Fibroblast of the aortic adventitia (primary cell): ENCODE measurements at places on chromosomes 13 and 19. TPM values are rescaled to one million over a fixed set of nuclear protein-coding genes. Genes with fewer than 3 reads are reported as not detected.
A peak's percentile ranks its signal among the peaks of the same experiment; 100 is the strongest.

- peak; percentile 27 for DNase-seq
These were observed 639 bp downstream of the LENG1 start for GRCh38 chr19:54158812-54159351.

- peak; percentile 65 for DNase-seq
These were observed 2.0 kb downstream of the PTBP1 start for GRCh38 chr19:799076-799881.

DNA sequence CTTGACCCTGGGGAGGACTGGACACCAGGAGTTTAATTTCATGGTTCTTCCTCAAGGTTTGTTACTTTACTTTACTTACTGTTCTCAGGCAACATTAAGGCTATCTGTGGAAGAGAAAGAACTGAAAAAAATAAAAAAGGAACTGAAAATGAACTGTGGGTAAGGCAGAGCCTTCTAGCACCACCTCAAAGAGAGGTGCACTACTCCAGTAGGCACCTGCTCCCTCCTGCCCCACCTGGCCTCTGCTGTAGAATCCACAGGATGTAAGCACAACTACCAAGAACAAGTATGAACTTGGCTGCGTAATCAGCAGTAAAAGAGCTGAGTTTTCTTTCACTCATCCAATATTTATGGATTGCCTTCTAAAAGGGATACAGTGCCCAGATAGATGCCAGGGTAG lies 12.2 kb downstream of the ZNF112 start:
- DNase-seq, result no peak

- no peak for DNase-seq
These were observed 22.1 kb downstream of the MAST3 start for GRCh38 chr19:18119717-18120105.

- no peak for DNase-seq
These were observed 42.7 kb downstream of the ACTN4 start for GRCh38 chr19:38690146-38690545.

- no peak for DNase-seq
These were observed 2504.6 kb downstream of the PCDH9 start for GRCh38 chr13:64725492-64725891.

GRCh38 chr13:29336356-29336755 lies 259.1 kb downstream of the SLC7A1 start:
- no peak for DNase-seq

GRCh38 chr13:24279327-24280110 lies 29.9 kb upstream of the C1QTNF9 start:
- no peak for DNase-seq

GRCh38 chr19:52142001-52142595 lies 2.4 kb upstream of the ZNF616 start:
- no peak for DNase-seq

- DNase-seq, result no peak
These were observed 704 bp upstream of the TMEM86B start for GRCh38 chr19:55229145-55229788.

DNA sequence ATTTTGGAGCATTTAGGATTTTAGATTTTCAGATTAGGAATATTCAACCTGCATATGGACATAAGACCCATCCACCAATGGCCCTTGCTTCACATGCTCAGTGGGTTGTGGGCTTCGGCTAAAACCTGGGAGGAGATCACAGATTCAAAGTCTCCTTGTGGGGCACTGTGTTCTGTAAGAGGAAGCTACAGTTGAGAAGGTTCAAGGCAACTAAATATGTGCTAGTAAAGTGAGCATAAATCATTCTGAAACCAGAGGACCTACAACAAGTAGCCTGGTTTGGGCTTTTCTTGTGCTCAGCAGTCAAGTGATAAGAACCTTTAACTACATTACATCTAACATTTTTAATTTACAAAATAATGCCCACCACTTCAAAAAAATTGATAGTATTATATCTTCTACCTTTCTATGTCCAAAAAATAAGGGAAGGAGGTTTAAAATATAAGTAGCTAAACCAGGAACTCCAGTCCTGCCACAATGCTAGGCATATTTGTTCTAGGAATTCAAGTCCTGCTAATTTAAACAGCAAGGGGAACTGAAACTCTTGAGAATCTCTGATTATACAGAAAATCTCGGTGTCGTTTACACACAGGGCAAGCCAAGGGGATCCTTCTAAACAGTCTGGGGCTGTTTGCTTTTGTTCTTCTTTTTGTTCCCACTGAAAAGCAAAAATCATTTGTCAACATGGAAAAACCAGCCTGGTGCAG lies 36.6 kb downstream of the FOXO1 start:
- DNase-seq, result no peak

GRCh38 chr13:33123066-33123859 lies 107.0 kb downstream of the KL start:
- DNase-seq, result peak; percentile 39

DNA sequence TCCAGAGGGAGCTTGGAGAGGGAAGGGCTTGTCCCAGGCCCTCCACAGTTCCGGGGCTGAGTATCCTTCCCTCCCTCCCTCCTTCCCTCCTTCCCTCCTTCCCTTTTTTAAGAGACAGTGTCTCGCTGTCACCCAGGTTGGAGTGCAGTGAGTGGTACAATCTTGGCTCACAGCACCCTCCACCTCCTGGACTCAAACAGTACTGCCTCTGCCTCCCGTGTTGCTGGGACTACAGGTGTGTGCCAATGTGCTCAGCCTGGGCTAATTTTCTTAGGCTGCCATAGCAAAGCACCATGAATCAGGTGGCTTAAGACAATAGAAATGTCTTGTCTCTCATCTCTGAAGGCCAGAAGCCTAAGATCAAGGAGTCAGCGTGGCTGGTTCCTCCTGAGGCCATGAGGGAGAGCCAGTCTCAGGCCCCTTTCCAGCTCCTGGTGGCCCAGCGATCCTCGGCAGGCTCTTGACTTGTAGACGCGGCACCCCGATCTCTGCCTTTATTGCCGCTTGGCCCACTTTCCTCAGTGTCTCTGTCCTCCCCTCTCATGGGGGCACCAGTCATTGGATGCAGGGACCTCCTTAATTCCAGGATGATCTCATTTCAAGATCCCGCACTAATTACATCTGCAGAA lies 47.5 kb downstream of the CRTC1 start:
- no peak for DNase-seq

GRCh38 chr19:50214699-50215543 lies 11.5 kb downstream of the MYH14 start:
- no peak for DNase-seq

GRCh38 chr19:31100981-31101380 lies 248.3 kb downstream of the TSHZ3 start:
- DNase-seq, result no peak

GRCh38 chr13:99642006-99642405 lies 140.7 kb downstream of the TM9SF2 start:
- no peak for DNase-seq

DNA sequence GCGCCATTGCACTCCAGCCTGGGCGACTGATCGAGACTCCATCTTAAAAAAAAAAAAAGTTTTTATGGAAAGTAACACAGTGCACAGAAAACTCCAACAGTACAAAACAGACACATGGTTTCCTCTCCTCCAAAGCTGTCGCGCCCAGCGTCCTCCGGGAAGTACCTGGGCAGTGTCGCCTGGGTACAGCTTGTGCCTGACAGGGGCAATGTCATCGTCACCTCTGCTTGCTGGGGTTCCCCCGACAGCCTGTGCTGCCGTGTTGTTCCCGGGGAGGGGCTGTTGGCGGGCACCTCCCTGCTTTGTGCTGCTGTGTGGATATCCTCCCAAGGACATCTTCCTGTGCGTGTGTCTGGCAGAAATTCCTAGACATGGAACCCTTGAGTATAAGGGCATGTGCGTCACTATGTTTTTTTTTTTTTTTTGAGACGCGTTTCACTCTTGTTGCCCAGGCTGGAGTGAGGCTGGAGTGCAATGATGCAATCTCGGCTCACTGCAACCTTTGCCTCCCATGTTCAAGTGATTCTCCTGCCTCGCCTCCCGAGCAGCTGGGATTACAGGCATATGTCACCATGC lies 2.4 kb upstream of the F2RL3 start:
- peak; percentile 80 for DNase-seq

GRCh38 chr13:94232956-94233355 lies 246.5 kb downstream of the DCT start:
- peak; percentile 33 for DNase-seq

- no peak for DNase-seq
These were observed 524.2 kb upstream of the NBEA start for GRCh38 chr13:34417896-34418295.

- DNase-seq, result no peak
These were observed 29.8 kb upstream of the PABPC3 start for GRCh38 chr13:25065974-25066770.

DNA sequence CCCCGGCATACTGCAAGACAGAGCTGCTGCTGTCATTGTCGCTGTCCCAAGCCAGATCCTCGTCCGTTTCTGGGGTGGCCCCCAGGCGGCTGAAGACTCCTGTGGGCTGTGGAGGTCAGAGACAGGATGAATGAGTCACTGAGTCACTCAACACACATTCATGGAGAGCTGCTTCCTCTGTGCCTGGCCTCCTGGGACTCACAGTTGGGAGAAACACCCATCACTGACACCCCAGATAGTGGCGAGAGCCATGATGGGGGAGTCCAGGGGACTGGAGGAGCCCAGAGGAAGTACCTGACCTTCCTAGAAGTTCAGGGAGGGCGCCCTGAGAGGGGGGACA lies 26.0 kb downstream of the C19orf47 start:
- no peak for DNase-seq

DNA sequence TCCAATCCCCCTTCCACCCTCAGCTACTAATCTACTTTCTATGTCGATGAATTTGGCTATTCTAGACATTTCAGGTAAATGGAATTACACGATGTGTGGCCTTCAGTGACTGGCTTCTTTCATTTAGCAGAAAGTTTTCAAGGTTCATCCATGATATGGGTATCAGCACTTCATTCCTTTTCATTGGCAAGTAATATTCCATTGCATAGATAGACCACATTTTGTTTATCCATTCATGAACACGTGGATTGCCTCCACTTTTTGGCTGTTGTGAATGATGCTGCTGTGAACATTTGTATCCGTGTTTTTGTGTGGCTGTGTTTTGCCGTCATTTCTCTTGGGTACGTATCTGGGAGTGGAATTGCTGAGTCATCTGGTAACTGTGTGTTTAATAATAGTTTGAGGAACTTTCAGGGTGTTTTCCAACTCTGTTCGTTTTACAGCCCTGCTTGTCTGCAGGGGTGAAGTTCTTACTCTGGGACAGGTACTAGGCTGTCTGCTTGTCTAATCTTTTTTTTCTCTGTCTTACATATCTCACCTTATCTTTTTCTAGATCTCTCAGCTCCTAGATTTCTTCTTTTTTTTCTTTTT lies 32.5 kb downstream of the MARK4 start:
- no peak for DNase-seq

DNA sequence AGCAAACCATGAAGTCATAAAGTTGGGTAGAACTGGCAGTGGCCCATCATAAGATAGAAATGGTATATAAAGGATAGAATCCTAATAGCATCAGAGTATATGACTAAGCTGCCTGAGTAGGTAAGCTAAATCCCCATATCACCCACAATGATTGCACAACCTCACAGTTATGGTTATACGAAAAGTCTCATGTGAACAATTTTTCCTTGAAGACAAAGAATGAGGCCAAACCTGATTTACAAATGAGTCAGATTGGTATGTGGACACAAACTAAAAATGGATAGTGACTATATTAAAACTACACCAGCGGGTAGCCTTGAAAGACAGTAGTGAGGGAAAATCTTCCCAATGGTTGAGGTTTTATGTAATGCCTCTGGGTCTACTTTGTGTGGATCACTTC lies 40.9 kb upstream of the UFM1 start:
- DNase-seq, result peak; percentile 26

- DNase-seq, result no peak
These were observed 16.2 kb downstream of the LMTK3 start for GRCh38 chr19:48495396-48495795.

GRCh38 chr13:28542804-28543203 lies 47.9 kb upstream of the FLT1 start:
- no peak for DNase-seq

DNA sequence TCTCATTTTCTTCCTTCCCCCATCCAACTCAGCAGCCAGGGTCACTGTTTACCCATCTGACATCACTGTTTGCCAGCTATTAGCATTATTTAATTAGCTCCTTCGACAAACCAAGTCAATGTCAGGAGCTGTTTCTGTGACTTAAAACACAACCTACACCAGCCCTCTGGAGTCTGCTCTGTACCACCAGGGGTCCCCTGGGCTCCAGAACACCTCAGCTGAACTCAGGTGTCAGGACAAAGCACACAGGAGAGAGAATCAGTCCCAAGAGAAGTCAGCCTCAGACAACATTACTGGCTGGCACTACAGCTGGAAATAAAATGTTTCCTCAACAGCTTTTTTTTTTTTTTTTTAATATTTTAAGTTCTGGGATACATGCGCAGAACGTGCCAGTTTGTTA lies 45.1 kb downstream of the DCLK1 start:
- DNase-seq, result no peak

DNA sequence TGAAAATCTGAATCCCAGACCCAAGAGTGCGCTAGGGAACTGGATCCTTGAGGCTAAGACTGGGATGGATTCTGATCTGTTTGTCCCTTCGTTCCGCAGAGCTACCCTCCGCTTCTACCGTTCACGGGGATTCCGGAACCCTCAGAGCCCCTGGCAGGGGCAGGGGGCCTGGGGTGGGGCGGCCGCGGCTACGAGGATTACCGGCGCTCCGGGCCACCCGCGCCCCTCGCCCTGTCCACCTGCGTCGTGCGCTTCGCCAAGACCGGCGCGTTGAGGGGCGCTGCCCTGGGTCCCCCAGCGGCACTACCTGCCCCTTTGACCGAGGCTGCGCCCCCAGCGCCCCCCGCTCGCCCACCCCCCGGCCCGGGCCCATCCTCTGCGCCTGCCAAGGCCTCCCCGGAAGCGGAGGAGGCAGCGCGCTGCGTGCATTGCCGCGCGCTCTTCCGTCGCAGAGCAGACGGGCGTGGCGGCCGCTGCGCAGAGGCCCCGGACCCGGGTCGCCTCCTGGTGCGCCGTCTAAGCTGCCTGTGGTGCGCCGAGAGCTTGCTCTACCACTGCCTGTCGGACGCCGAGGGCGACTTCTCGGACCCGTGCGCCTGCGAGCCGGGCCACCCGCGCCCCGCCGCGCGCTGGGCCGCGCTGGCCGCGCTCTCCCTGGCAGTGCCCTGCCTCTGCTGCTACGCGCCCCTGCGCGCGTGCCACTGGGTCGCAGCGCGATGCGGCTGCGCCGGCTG lies 7.1 kb downstream of the SPRED3 start:
- no peak for DNase-seq

- no peak for DNase-seq
These were observed 463.3 kb upstream of the KLF12 start for GRCh38 chr13:74597526-74597925.

GRCh38 chr19:39843919-39844793 lies 2.0 kb downstream of the FBL start:
- peak; percentile 70 for DNase-seq

The CYP2S1 gene
- total RNA-seq, result 0.45 TPM in 1 of 2 replicates, not detected in the other

The TNNT1 gene
- total RNA-seq, result 1.1 and 4.3 TPM in 2 replicates

The CD33 gene
- total RNA-seq, result not detected in 2 replicates

The LILRB2 gene
- not detected in 2 replicates for total RNA-seq

The PEAK3 gene
- not detected in 2 replicates for total RNA-seq

The VN1R4 gene
- not detected in 2 replicates for total RNA-seq

The LILRB1 gene
- not detected in 2 replicates for total RNA-seq

The DPF1 gene
- 2.7 and 3.3 TPM in 2 replicates for total RNA-seq

The LSR gene
- total RNA-seq, result 0.54 TPM in 1 of 2 replicates, not detected in the other

The LILRB4 gene
- total RNA-seq, result not detected in 2 replicates

The MISP3 gene
- 0.72 TPM in 1 of 2 replicates, not detected in the other for total RNA-seq

The C19orf67 gene
- 0.27 TPM in 1 of 2 replicates, not detected in the other for total RNA-seq
